COLO829 (cell line): ENCODE measurements at places on chromosomes 11 and 22.

DNA sequence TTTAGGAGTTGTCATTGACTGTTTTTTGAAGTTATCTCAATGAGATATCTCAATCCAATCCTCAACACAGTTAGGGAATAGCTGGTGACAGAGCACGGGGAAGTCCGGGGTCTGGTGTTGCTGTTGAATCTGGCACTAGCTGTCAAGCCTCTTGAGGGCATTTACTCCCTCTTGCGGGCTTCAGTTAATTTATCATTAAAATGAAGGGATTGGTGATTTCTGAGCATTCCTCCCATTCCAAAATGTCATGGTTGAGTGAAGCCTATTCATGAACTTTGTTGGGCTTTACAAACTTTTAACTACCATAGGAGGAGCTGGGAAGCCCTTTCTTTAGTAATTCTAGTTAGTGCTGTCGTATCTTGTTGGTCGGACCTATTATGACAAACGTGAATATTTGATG lies 40.2 kb downstream of the UVRAG start:
- DNase-seq, result no peak

DNA sequence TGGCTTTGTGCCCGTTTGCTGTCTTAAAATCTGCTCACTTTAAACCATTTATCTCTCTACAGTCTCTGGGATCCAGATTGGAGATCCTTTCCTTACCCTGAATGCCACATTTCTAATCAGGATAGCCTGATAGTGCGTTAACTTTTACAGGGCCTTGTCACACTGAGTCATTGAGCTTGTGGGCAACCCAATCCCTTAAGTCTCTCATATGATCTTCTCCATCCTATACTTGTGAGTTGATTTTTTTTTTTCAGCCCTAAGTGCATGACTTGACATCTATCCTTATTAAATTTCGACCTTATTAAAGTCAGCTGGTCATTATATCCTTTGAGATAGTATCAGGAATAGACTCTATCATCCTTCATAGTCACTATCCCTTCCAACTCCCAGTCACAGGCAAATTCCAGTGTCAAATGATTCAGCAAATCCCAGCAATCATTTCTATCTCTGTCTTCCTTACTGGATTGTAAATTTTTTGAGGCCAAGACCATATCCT lies 57.7 kb downstream of the TEAD1 start:
- peak; percentile 50 for DNase-seq

- no peak for DNase-seq
These were observed 18.0 kb downstream of the HDHD5 start for GRCh38 chr22:17140826-17141766.

GRCh38 chr11:84117394-84117793 lies 831.2 kb upstream of the CCDC90B start:
- no peak for DNase-seq

GRCh38 chr11:35794850-35795249 lies 132.3 kb downstream of the TRIM44 start:
- peak; percentile 35 for DNase-seq

DNA sequence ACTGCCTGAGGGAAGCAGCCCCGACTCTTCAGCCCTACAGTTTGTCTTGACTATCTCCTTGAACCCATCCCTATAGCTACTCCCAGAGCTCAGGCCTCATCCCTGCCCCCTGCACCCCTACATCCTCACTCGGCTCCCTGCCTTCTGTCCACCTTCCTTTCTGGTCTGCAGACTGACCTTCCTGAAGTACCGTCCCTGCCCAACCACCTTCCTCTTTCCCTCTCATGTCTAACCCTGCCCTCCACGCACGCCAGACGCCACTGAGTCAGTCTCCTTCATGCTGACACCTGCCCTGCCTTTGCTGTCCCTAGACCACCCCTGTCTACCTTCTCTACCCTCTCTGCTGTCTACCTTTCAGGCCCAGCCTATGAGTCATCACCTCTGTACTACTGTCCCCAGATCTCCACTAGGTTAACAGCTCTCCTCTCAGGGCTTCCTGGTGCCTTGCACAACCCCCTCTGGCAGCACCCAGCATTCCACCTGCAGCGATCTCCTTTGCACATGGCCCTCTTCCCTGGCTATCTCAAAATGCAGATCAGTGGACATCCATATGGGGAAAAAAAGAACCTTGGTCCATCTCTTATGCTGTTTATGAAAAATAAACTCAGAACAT lies 8.9 kb downstream of the KCTD21 start:
- no peak for DNase-seq
